ENCODE measurements at places on chromosomes 5 and 9. TPM values are rescaled to one million over a fixed set of nuclear protein-coding genes. Genes with fewer than 3 reads are reported as not detected.

TLX3 gene
- polyA plus RNA-seq = not detected

KLF4 gene
- polyA plus RNA-seq = 3.1 TPM

CAMLG gene
- 29.3 TPM for polyA plus RNA-seq

DNA sequence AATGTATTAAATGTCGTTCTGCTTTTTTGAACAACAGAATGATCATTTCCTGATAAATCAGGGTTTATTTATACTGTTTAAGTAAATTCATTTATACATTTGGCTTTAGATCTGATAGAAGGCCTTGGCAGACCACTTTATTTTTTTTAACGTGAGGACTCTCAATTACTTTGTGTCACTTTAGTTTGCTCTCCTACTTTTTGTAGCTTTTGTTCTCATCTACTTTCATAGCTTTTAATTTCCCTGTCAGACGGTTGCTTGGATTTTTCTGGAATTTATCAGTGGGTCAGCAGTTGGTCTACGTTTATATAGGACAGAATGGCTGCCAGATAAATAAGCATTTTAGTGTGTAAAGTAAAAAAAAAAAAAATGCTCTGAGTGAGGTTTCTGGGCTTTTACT lies 902.3 kb upstream of the DMAC1 start:
- DNase-seq = no peak

DNA sequence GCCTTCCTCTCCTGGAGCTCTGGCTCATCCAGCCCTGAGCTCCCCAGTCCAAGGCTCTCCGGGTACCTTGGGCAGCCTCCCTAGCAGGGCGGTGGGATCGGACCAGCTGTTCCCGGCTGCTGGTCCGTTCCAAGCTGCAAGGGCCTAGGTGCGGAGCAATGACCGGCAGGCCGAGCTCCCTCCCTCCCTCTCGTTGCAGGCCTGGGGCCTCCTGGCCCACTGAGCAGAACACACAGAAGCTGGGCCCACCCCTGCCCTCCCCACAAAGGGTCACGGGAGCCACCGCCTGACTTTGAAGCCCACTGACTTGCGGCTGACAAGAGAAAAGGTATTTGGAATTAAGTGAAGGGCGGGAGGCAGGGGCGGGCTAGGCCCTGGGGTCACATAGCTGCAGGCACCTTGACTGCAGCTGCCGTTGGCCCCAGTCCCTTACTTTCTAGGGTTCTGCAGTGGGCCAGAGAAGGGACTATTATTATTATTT lies 104.7 kb upstream of the IER5L start:
- DNase-seq = no peak

- DNase-seq = no peak
These were observed 25.7 kb upstream of the FREM1 start for GRCh38 chr9:14935964-14936363.

GRCh38 chr5:61178702-61179101 lies 16.4 kb upstream of the SMIM15 start:
- DNase-seq = no peak

Measured in AG04450 (cell line).